Ureter (tissue), 1 donor: ENCODE measurements at places on chromosomes 4 and X. TPM values are rescaled to one million over a fixed set of nuclear protein-coding genes. Genes with fewer than 3 reads are reported as not detected.

SMIM10L2A gene
- total RNA-seq: 1.1 TPM

GRCh38 chr4:81635739-81636138, 164.0 kb upstream of the RASGEF1B start:
- no peak for DNase-seq

CT47B1 gene
- not detected for total RNA-seq

- DNase-seq: no peak
Measured at GRCh38 chr4:36332782-36333131, 51.3 kb downstream of the DTHD1 start.

DNA sequence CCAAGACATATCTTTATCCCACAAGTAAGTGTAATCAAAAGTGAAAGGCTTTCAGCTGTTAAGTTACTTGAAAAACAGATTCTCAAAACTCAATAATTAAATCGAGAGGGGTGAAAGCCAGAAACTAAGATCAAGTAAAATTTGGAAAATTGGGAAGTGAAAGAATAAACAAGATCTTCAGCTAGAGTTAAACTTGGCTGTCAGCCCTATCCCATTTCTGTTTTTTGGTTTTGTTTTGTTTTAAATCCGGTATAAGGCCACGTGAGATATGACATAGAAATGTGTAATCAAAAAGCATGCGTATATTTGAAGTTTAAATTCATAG, 856.8 kb downstream of the STIM2 start:
- no peak for DNase-seq

- no peak for DNase-seq
Measured at GRCh38 chr4:40731792-40732245, 17.9 kb upstream of the NSUN7 start.

FUNDC1 gene
- total RNA-seq: 16.1 TPM

GRCh38 chr4:93501244-93501643, 327.3 kb upstream of the ATOH1 start:
- DNase-seq: no peak

DNA sequence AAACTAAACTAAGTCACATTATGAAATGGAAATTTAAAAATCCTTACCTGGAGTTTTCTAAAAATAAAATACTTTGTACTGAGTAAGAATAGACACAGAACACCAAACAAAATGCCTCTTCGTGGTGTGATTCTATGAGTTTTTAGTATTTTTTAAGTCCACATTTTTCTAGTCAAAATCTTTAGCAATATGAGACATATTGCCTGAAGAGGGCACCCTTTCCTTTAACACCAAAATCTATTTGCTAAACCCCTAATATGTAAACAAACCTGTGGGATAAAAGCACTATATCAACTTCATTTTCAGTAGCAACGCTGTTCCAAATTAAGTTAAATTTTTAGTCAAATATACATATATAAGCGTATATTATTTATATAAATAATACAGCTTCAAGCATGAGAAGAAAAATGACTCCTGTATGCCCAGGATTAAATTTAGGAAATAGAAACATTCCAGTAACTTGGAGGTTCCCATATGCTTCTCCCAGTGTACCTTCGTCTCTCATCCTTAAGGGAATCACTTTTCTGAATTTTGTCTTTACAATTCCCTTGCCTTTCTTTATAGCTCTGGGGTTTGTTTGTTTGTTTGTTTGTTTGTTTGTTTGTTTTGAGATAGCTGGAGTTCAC, 23.0 kb upstream of the PGM2 start:
- DNase-seq: no peak

DNA sequence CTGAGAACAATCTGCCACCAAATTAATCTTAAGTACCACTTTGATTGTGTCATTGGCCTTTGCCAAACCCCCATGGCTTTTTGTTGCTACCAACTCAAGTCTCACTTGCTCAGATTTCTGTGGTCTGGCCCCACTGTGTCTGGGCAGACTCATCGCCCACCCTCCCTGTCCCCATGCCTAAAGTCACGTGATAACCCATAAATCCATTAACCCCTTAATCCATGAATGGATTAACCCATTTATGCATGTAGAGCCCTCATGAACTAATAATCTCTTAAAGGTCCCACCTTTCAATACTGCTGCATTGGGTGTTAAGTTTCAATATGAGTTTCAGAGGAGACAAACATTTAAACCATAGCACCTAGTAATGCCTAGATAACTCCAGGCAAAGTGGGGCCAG, 78.5 kb upstream of the BLTP1 start:
- DNase-seq: no peak

DMRTC1B gene
- 1.1 TPM for total RNA-seq

- no peak for DNase-seq
Measured at GRCh38 chrX:138519296-138519695, 192.2 kb downstream of the FGF13 start.

RAB9B gene
- total RNA-seq: 6.5 TPM

DNA sequence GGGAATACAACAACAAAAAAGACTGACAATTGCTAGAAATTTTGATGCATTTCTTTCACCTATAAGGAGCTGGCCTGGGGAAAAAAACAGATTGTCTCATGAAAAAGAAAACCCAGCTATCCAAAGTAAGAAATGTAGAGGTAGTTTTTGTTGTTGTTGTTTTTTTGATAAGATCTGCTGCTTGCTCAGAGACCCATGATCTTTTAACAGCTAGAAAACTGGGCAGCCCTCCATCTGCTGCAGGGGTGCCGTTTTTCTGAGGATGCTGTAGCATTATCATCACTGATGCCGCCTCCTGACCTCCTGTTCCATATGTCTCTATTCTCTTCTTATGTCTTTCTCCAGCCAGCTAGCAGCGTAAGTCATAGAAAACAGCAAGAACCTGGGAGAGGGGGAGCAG, 98.3 kb downstream of the BMPR1B start:
- DNase-seq: no peak

- no peak for DNase-seq
Measured at GRCh38 chrX:30489323-30489722, 88.2 kb downstream of the TASL start.

- DNase-seq: peak; percentile 69
Measured at GRCh38 chr4:242121-242848, 63.0 kb downstream of the ZNF732 start.

INTS6L gene
- 19.8 TPM for total RNA-seq

TREX2 gene
- 2.1 TPM for total RNA-seq

GRCh38 chr4:74385386-74385785, 20.4 kb downstream of the EREG start:
- no peak for DNase-seq

- DNase-seq: no peak
Measured at GRCh38 chrX:107659768-107660167, 31.5 kb downstream of the PRPS1 start.

GIMD1 gene
- total RNA-seq: not detected

UCP1 gene
- total RNA-seq: not detected
